ENCODE measurements at places on chromosomes 7 and 10.

DNA sequence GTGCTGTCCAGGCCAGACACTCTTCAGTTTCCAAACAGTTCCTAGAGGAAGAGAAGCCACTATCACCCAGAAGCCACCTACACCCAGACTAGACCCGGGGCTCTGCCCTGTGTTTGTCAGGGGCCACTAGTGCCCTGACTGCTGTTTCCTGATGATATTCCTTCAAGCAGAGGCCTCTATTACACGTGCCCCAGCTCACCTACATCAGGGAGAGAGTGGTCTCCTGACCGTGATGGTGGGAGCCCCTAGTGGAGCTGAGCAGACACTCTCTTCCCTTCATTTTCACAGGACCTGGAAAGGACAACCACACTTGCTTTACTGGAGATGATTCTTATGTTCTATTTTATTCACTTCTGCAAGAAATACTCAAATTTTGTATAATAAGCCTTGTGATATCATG, 9.2 kb downstream of the ZNF394 start:
- DNase-seq = no peak

- no peak for DNase-seq
These were observed 6.2 kb upstream of the TMEM273 start for GRCh38 chr10:49194212-49194920.

- DNase-seq = no peak
These were observed 228.3 kb downstream of the BUB3 start for GRCh38 chr10:123382491-123382890.

GRCh38 chr10:113751181-113751732, at the start of gene PLEKHS1:
PLEKHS1 (plus strand) TSS chr10:113751682; CDS start chr10:113755278, 3,596 bp downstream.
- no peak for DNase-seq

GRCh38 chr7:47078241-47078640, 503.7 kb downstream of the TNS3 start:
- DNase-seq = no peak

DNA sequence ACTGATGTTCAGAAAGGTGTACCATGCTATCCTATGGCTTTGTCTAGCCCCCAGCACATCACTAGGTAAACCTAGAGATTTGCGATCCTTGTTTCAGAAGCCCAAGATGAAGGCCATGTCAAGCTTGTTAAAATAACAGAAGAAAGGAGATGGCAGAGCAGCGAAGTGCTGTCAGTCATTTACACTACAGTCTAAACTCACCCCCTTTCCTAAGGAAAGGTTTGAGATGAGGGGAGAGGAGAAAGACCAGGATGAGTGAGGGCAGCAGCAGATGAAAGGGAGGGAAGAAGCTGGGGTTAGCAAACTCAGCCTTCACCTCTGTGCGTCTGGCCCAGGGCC, 74.8 kb downstream of the PROSER2 start:
- DNase-seq = no peak

GRCh38 chr10:8060010-8060703, 5.7 kb downstream of the GATA3 start:
- DNase-seq = no peak

DNA sequence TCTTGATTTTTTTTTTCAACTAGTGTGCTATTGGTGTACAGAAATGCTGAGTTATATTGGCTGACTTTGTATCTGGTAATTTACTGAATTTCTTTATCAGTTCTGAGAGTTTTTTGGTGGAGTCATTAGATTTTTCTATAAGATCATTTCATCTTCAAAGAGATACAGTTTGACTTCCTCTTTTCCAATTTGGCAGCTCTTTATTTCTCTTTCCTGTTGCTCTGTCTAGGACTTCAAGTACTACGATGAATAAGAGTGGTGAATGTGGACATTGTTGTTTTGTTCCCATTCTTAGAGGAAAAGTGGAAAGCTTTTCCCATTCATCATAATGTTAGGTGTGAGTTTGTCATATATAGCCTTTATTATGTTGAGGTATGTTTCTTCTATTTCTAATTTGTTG, 50.2 kb downstream of the LOXL4 start:
- no peak for DNase-seq

DNA sequence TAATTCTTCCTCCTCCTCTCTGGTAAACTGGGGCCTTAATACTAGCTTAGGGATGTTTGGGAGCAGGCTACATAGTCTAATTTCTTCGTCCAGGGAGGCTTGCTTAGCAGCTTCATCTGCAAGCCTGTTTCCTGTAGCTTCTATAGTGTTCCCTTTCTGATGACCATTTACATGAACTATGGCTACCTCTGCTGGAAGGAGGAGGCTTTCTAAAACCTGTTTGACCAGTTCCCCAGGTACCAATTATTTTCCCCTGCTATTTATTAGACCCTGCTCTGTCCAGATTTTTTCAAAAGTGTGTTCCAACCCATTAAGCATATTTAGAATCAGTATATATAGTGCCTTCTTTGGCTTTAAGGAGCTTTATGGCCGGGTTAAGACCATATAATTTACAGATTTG, 38.8 kb upstream of the DNAH11 start:
- no peak for DNase-seq

GRCh38 chr10:103534621-103535498, 41.4 kb downstream of the NEURL1 start:
- no peak for DNase-seq

DNA sequence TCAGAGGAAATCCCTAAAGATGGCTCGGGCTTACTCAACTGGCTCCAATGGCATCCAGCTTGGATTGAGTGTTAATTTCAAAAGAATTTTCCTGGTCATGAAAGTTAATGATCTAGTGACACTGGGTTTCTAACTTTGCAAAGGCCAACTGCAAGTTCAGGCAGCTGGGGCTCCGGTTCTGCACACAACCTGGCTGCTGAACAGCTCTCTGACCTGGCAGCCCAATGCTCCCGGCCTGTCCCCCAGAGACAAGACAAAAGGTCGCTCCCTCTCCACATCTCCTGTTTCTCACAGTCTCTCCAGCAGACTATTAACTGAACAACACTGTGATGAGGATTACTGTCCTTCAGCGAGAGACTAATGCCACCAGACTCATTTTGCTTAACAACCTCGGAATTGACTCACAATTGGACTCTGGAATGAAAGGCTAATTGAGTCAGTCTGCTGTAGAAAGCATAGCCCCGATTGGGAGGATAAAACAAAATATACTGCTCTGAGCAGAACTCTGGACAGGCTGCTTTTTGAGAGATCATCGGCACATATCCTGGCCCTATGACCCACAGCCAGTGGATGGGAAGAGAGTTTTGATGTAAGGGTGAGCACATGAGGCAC, 174.5 kb downstream of the GFRA1 start:
- DNase-seq = no peak

- no peak for DNase-seq
These were observed 59.9 kb upstream of the INPP5A start for GRCh38 chr10:132477398-132478340.

- no peak for DNase-seq
These were observed 14.9 kb upstream of the GATAD1 start for GRCh38 chr7:92432299-92432946.

DNA sequence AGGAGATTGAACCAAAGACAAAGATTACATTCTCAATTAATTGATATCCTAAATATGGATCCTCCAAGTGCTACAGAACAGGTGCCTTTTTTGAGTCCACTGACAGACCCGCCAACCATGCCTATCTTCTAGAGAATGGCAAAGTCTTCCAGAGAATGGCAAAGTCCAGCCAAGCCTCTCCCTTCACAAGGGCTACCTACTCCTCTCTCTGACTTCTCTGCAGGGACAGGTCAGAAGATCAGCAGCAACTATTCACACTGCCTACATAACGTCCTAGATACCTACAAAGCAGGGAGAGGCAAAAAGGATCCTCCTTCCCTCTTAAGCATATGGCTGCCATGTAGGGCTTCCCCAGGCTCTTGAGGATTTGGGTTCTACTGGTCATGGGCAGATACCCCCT, 12.4 kb downstream of the UBE2H start:
- DNase-seq = no peak

DNA sequence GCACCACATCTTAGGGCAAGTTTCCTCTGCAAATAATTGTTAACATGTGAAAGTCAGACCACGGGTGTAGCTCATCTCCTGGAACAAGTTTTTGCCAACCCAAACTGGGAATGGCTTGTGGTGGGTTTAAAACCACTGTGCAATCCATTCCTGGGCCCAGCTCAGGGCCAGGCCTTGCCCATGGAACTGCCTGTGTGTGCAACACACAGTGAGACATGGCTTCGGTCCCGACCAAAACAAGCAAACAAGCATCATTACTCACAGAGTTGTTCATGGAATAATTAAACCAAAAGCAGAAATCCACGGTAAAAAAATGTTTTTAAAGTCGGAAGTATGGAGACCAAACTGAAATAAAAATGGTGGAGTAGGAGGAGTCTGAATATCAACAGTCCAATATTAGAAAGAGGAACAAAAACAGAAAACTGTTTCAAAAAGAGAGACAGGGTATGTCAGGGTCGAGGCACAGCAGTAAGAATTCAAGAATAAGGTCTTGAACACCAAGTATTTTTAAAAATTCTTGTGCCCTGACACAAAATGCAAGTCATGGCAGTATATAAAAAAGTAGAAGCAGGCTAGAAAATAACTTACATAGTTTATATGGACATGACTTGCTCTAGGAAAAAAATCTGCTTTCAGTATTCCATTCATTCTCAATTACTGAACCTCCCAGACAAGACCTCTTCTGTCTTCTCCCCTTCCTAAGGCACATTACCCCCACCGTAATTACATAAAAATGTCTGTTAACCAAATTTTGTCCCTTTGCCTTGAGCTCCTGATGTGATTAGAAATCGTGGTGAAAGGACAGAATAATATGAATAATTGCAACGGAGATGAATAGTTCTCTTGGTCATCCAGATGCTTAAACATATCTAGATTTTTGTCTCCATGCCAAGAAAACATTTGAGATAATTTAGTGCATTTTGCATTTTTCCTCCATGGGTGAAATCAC, 88.4 kb downstream of the FAS start:
- no peak for DNase-seq

DNA sequence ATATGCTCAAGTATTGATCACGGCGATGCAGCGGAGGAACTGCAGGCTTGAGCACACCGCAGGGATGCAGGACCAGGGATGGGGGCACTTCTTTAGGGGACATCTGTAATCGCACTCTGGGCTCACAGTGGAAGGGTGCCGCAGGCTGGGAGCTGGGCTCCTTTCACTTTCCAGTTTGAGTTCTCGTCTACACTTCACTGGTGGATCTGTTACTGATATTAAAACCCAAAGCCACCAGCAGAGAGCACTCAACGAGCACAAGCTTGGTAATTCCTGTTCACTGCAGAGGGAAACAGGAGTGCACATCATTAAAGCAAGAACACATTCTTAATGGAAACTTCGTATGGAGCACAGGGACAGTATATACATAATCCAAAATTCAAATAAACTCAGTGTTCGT, 91.3 kb downstream of the PARD3 start:
- DNase-seq = no peak

DNA sequence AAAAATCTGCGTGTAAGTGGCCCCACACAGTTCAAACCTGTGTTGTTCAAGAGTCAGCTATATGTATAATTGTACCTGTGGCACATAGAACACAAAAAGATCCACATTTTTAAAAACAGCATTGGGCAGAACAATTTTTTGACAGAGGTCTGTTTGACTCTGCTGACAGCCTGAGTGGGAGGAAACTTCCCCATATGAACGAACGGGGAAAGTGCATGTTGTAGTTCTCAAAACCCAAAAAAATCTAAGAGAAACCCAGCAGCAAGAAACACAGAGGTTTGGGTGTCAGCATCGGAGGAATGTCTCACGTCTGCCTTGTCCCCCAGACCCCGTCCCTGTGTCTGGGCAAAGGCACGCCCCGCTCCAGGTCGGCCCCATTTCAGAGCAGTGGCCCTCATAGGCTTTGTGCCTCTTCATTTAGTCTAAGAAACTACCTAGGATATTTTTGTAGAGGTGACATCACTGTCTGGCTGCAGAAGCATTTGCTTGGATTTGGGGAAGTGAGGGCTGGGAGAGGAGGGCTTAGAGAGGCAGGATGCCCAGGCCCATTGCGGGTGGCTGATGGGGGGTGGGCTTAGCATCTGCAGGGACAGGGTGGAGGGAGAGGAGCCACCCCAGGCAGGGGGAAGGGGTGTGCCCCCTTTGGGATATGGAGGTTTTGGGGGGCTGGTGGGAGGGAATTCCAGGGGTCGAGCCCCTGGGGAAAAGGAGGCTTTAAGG, 11.0 kb downstream of the CUX1 start:
- DNase-seq = no peak

DNA sequence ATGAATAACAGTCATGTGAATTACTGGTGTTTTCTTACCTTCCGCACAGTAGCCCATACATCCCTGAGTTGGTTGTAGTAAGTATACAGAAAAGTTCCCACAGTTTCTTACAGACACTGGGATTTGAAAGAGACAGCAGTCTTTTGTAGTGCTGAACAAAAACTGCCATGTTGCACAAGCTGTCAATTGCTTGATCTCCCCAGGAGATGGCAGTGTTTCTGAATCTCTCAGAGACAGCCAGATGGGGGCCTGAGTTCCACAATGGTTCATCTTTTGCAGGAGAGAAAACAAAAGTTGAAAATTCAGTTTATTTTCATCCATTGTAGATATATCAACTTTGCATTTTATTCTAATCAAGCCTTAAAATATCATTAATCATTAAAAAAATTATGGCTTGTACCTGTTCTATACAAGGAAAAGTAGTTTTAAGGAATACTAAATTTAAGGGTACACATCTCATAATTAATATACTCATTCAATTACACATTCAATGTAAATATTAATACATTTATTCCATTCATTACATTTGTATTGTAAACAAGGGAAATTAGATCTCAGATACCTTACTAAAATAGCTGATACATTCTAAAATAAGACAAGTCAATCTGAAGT, 14.5 kb downstream of the VWDE start:
- no peak for DNase-seq

DNA sequence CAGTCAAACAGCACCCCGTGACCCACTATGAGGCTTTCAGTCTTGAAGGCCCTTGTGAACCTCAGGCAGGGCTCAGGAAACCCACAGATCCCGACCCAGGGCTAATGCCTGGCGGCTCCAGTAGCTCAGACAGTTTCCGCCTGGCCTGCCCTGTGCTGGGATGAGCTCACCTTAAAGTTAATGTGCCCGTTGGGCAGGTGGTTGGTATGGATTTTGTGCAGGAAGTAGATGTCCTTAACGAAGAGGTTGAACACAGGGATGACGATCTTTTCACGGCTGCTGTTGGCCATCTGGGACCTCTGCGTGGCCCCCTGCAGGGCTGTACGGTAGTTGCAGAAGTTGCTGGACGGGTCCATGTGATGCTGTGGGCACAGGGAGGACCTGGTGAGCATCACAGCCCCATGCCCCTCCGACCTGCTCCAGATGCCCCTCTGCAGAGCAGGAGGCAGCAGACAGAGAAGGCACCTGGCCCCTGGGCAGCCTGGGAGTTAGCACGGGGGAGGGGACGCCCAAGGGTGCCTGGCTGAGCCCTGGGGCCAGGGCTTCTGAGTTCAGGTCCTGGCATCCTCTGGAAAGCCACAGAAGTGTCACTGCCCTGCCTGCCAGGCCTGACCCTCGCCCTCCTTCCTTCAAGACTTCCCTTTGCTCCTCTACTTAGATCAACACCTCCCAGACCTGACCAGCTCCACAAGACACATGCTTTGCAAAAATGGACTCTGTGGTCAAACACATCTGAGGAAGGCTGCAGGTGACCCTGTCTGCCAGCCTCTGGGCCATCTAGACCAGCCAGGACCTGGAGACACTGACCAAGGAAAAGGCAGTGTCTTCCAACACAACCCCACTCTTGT, 59.8 kb downstream of the CSGALNACT2 start:
- DNase-seq = no peak

Data from activated gamma-delta T cell treated with anti-CD3 and anti-CD28 coated beads, Interleukin-2, amount 50 U/mL, for 16 hours (primary cell).